Dermis lymphatic vessel endothelial cell (primary cell): ENCODE measurements at places on chromosomes 6 and 20. TPM values are rescaled to one million over a fixed set of nuclear protein-coding genes. Genes with fewer than 3 reads are reported as not detected.

The NKX2-2 gene
- total RNA-seq, result not detected in 2 replicates

The HEY2 gene
- under 0.01 and 0.09 TPM in 2 replicates for total RNA-seq

The HUS1B gene
- total RNA-seq, result 0.54 and 0.69 TPM in 2 replicates

The CGA gene
- total RNA-seq, result 0.11 TPM in 1 of 2 replicates, not detected in the other

The KHDC1 gene
- total RNA-seq, result under 0.01 and 0.09 TPM in 2 replicates

The DYNLT2 gene
- total RNA-seq, result 0.86 and 1.2 TPM in 2 replicates

The CCR6 gene
- not detected in 2 replicates for total RNA-seq

The PACRG gene
- total RNA-seq, result 0.09 and 0.22 TPM in 2 replicates

The LY6G5C gene
- total RNA-seq, result 1.4 and 1.5 TPM in 2 replicates

The ZBP1 gene
- total RNA-seq, result not detected in 2 replicates

The EFCAB8 gene
- under 0.01 and 0.09 TPM in 2 replicates for total RNA-seq

The OLIG3 gene
- not detected in 2 replicates for total RNA-seq

The SCUBE3 gene
- total RNA-seq, result 1.0 and 1.4 TPM in 2 replicates

The HSPA12B gene
- total RNA-seq, result 5.9 and 14.2 TPM in 2 replicates

The RNF144B gene
- 6.0 and 7.7 TPM in 2 replicates for total RNA-seq

The NUS1 gene
- total RNA-seq, result 15.9 and 17.4 TPM in 2 replicates

The CTCFL gene
- not detected in 2 replicates for total RNA-seq

The GRIK2 gene
- total RNA-seq, result under 0.01 and 0.09 TPM in 2 replicates

The AKAP12 gene
- total RNA-seq, result 331 and 532 TPM in 2 replicates

The ZBTB2 gene
- total RNA-seq, result 5.9 and 6.0 TPM in 2 replicates

The VWA7 gene
- 0.09 and 0.22 TPM in 2 replicates for total RNA-seq

The POU5F1 gene
- not detected in 2 replicates for total RNA-seq

The SLA2 gene
- total RNA-seq, result not detected in 2 replicates
